ENCODE measurements at places on chromosomes 5 and 9.

- no peak for DNase-seq
These were observed 17.4 kb upstream of the OBP2B start for GRCh38 chr9:133226219-133227171.

DNA sequence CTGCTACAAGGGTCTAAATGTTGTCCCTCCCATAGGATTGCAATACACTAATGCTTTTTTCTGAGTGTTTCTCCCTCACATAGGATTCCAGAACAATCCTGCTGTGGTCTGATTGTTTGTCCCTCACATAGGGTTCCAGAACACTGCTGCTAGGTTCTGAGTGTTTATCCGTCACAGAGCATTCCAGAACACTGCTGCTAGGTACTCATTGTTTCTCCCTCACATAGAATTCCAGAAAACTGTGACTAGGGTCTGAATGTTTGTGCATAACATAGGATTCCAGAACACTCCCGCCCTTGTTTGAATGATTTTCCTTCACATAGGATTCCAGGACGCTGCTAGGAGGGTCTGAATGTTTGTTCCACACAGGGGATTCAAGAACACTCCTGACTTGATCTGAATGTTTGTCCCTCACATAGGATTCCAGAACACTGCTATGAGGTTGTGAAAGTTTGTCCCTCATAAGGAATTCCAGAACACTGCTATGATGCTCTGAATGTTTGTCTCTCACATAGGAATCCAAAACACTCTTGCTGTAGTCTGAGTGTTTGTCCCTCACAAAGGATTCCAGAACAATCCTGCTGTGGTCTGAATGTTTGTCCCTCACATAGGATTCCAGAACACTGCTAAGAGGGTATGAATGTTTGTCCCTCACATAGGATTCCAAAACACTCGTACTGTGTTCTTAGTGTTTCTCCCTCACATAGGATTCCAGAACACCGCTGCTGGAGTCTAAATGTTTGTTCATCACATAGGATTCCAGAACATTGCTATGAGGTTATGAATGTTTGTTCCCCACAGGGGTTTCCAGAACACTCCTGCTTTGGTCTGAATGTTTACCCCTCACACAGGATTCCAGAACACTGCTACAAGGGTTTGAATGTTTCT lies 213.5 kb downstream of the FOXD4L6 start:
- no peak for DNase-seq

DNA sequence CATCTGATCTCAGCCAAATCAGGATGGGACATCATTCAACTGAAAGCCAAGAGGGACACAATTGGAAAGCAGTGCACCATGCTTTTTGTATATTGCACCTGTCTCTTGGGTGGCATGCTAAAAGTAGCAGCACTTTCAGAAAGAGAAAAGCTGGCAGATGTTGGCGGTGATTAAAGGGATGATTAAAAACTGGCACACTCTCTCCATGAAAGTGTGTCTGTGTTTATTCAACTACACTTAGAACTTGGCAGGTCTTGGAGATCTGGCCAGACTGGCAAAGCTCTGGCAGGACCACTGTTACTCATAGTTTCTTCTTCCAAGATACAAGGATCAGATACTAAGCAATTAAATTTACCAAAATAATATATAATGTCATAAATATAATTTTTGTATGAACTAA lies 112.9 kb upstream of the ELAVL2 start:
- DNase-seq: no peak

GRCh38 chr5:88780736-88781135 lies 102.2 kb downstream of the MEF2C start:
- no peak for DNase-seq

- no peak for DNase-seq
These were observed 61.8 kb upstream of the PITX1 start for GRCh38 chr5:135095871-135096270.

DNA sequence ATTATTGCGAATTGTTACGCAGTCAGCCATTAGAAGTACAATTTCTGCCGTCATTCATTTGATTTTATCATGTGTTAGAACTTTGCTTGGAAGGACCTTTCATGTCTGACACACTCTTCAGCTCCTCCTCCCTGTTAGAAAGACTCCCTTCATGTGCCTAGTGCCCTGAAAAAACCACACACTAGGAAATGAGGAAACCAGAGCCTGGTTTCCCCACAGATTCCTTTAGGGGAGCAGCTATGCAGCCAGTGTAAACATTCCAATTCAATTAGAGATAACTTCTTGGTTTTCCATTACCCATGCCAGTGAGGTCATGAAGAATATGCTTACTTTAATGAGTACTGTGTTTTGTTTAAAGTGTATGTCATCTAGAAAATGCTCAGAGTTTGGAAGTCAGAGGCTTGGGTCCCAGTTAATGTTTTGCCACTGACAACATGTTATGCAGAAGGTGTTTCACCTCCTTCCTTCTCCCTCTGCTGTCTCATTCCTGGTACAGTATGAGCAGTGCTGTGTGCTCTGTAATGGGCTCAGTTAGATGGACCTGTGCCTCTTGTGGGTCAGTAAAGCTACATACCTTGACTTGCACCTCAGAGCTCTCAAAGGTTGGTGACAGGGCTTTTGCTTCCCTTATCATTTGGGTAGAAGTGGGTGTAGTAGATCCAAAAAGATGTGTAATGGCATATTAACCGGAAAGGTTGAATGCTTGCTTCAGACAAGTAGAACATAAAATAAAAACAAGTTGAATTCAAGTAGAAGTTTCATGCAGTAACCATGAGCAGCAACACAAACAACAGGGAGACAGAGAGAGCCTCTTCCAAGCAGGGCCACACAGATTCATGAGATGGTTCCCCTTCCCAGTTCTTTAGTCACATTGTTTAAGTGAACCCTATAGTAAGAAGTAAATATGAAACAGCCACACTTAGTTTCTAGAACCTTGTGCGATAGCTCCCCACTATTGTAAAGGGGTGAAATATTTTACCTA lies 52.6 kb upstream of the TNFAIP8 start:
- no peak for DNase-seq

DNA sequence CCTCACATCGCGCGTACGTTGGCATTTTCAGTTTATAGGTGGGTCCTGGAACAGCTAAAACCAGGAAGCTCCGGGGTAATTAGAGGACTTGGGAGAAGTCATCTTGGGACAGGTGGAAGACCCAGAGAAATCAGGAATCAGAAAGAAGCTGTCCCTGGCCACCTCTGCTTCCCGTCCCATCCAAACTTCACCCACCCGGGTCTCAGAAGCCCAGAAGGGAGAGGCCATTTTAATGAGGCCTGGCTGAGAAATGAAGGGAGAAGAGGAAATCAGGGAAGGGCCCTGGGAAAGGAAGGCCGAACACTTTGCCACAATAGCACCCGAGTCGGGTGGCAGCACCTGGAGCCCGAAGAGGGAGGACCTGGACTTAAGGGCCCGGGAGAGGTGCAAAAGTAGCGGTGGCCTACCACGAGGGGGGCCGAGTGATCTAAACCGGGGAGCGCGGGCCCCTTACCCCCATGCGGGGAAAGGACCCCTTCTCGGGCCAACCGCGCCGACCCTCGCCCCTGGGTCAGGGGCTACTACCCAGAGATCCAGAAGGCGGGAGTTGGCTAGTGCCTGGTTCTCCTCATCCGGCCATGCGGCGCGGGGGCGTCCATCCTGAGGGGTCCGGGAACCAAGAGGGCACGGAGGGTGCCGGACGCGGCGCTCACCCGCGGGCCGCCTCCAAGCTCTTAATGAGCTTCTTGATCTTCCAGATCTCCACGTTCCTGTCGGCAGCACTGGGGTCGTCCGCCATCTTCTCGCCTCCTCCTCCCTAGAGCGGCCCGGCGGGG lies 668 bp downstream of the ETF1 start:
- DNase-seq: no peak

Measured in naive thymus-derived CD8-positive, alpha-beta T cell (primary cell).